Vagina (tissue), 2 donors: ENCODE measurements at places on chromosomes 16 and 17.

GRCh38 chr17:64128787-64129514 is 993 bp downstream of the ERN1 start:
- DNase-seq: peak; percentile 86

DNA sequence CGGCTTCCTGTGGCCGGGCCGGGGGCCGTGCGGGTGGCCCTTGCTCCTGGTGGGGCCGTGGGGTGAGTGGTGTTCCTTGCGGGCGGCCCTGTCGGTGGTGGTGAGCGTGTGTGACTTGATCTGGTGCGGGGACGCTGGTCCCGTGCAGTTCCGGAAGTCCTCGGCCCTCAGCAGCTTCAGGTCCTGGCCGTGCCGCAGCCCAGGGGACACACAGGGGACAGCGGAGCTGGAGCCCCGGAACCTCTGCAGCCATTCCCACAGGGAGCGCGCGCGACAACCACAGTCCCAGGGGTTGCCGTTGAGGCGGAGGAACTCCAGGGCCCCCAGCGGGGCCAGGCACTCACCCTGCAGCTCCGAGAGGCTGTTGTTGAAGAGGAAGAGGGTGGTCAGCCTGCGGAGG is 88.4 kb downstream of the RTN4RL1 start:
- no peak for DNase-seq

DNA sequence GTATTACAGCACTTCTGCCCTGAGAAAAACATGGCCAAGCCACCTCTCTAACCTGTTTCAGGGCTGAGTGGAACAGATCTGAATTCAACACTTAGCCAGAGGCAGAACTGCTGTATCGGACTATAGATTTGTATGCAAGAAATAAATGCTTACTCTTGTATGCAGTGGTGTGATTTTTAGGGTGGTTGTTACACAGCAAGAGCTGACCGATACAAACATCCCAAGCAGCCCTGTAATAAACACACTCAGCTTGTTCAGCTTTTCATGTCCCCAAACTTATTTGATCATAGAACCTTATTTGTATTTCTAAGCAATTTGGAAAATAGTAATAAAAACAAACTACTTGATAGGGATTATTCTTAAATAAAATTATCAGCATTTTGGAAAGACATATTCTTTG is 84.9 kb upstream of the RPH3AL start:
- no peak for DNase-seq

- DNase-seq: no peak
Observed at GRCh38 chr16:59748531-59748930, 1014.4 kb upstream of the GOT2 start.
